AG04450 (cell line): ENCODE measurements at places on chromosomes 1 and 21.

- no peak for DNase-seq
These were observed 95.5 kb downstream of the DMRTB1 start for GRCh38 chr1:53554592-53555305.

GRCh38 chr1:182886985-182887384 lies 47.8 kb downstream of the DHX9 start:
- no peak for DNase-seq

- DNase-seq: no peak
These were observed 16.4 kb downstream of the RPS6KA1 start for GRCh38 chr1:26545969-26546323.

- DNase-seq: no peak
These were observed 73.4 kb downstream of the BACE2 start for GRCh38 chr21:41241341-41241740.

DNA sequence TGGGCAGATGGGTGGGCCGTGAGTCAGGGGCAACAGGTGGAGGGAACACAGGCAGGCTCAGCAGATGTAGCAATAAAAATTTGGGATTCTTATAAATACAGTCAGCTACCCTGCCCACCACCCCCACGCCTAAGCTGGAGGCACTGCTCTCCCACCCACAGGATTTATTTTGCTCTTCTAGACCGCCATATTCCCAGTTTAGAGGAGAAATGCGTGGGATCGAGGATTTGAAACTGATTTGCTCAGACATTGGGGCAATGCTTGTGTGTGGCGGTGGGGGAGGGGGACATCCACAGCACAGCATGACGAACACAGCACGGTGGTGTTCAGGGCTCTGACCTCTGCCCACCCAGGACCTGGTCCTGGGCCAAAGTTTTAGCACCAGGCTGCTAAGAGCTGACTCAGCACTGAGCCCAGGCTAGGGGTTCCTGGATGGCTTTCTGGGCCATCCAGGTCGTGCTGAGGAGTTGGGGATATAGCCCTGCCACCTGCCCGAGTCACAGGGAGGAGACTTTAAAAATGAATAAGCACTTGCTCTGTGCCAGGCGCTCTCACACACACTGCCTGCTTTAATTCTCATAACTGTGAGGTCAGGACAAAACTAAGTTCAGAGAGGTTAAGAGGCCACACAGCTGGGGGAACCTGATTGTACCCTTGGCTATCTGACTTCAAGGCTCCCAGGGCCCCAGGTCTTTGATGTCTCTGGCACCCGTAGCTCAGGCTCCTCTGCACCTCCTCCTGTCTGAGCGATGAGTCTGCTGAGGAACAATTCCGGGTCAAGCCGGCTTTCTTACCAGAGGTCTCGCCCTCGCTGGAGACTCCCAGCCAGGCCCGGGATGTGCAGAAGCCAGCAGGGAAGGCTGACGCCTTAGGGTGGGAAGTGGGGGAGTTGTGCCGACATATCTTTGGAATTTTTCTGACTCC lies 29.4 kb upstream of the CSF1 start:
- DNase-seq: no peak

DNA sequence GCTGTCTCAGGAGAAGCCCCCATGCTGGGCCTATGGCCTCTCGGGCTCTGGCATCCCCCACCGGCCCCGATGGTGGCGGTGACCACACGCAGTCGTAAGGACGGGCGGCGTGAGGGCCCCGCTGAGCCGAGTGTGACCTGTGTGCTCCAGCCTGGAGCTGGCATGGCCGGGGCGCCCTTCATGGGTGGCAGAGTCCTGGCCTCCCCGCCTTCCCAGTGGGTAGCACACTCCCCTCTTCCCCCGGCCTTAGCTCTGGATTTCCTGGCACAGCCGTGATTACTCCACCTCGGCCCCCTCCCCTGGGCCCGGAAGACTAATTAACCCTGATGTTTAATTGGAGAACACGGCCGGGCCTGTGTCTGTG lies 44.6 kb downstream of the SLX9 start:
- DNase-seq: no peak

DNA sequence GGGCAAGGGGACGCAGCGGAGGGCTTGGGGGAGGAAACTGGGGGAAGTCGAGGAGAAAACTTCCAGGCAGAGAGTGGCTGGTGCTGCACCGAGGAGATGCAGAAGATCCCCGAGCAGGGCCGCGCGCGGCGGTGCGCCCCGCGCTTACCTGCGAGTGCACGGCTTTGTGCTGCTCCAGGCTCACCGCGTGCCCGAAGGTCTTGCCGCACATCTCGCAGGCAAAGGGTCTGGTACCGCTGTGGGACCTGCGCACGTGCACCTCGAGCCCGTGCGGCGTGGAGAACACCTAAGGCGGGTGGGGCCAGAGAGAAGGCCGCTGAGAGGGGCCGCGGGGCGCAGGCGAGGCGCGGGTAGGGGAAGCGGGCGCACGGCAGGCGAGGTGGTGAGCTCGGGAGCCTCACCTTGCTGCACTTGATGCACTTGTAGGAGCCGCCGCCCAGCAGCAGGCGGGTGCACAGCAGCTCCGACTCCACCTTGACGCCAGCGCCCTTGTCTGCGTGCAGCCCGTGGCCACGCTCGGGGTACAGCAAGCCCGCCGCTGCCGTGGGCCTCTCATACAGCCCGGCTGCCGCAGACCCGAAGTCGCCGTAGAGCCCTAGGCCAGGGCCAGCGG lies 6.4 kb downstream of the GFI1 start:
- DNase-seq: no peak

DNA sequence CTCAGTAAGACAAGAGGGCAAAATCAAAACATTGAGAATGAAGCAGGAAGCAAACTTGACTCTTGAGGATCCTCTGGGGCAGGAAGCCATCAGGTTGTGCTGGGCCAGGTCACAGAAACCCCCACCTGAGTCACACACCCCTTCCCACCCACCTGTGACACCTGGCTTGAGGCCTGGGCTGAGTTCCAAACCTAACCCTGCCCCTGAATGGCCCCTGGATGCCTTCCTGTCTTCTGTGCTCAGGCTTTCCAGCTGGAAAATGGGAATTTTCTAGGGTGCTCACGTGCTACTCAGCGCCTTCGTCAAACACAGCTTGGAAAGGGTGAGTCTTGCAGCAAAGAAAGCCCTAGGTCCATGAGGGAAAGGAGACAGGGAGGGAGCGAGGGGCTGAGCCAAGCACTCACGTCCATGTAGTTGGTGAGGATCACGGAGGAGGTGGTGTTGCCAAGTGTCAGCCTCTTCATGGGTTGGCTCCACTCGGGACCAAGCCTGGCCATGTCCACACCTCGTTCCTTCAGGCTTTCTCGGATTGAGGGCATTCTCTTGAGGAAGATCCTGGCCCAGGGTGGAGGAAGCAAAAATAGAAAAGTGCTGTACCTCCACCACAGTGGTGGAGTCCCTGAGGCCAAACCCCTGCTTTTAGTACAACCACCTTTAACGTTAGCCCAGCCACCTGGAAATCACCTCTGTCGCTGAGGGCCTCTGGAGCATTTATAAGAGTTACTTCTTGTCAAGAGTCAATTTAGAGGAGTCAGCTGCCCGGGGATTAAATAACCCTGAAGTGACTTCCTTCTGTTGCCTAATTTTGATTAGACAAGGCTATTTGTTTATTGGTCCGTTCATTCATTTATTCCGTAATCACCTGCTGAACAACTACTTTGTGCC lies 4.3 kb downstream of the REN start:
- no peak for DNase-seq

DNA sequence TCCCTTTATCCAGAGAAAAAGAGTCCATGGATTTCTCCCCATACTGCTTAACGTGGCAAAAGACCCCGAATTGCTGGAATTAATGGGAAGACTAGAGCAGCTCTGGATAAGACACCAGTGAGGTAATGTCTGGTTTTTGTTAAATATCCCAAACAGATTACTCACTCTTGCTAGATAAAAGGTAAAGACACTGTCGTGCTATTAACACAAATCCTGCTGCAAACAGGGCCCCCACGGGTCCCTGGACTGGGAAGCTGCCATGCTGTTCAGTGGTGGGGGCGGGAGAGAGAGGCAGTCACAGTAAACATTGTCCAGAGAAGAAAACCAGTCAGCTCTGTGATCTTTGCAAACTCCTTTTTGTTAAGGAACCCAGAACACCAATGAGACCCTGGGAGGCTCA lies 15.2 kb upstream of the SRP9 start:
- DNase-seq: no peak

- DNase-seq: no peak
These were observed 61.5 kb downstream of the SLC37A1 start for GRCh38 chr21:42575111-42575510.

DNA sequence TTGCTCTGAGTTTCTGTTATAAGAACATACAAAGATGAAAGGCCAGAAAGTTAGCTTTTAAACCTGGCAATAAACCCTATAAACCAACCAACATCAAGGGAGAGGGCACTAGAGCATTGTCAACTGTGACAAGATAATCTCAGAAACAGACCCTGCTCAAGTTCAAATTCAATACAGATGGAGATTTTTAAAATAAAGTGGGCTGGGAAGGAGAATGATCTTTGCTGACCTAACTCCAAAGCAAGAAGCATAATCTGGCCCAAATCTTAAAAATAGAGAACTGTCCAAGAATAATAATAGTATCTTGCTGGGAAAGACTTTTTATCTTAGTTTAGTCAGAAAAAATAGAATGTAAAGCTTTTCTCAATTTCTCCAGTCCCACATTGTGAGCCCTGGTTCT lies 485.5 kb downstream of the DISC1 start:
- DNase-seq: no peak

- no peak for DNase-seq
These were observed 186.5 kb downstream of the TGFBR3 start for GRCh38 chr1:91699339-91699974.
